ENCODE measurements at places on chromosomes 2 and 18.

- no peak for DNase-seq
These were observed 143.5 kb upstream of the SP5 start for GRCh38 chr2:170571612-170572011.

DNA sequence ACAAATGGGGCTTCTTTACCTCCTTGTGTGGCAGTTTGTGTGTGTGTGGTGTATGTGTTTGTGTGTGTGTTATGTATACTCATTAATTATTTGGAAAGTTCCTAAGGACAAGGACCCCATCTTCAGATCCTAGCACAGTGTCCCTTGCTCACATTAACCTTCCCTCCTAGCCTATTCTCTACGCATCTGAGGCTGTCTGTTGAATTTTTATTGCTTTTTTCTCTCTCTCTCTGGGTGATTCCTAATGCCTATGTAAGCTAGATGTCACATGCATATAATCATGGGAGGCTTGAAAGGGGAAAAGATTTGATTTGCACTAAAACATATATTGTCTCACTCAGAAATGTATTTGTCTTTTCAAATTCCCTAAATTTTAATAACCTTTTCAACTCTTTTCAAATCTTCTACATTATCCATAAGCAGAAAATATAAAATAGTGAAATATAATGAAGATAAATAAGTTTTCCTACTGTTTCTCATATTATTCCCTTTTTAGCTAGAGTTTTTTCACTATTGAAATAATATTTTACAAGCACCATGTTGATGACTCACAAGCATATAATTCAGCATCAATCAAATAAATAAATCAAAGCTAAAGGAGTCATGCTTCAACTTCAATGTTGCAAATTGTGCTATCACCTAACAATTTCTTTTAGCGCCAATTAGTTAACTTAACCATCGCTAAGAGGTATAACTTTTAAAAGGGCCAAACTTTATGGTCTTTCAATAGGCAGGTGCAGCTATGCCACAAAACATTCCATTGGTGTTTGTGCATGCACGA lies 199.0 kb upstream of the ERBB4 start:
- no peak for DNase-seq

DNA sequence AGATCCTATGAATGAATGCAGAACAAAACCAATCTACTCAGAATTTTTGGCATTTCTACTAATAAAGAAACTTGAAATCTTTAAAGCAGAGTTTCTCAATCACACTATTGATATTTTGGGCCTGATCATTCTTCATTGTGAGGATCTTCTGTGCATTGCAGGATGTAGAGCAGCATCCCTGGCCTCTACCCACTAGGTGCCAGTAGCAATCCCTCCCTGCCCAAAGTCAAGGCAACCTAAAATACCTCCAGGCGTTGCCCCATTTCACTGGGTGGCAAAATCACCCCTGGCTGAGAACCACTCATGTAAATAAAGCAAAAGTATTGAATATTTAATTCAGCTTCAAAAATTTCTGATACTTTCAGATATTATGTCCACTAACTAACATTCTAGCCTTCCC lies 213.0 kb downstream of the SP3 start:
- no peak for DNase-seq

GRCh38 chr18:13285874-13286273 lies 67.3 kb downstream of the LDLRAD4 start:
- DNase-seq: no peak

- DNase-seq: no peak
These were observed 147.6 kb upstream of the CAB39 start for GRCh38 chr2:230564805-230565779.

DNA sequence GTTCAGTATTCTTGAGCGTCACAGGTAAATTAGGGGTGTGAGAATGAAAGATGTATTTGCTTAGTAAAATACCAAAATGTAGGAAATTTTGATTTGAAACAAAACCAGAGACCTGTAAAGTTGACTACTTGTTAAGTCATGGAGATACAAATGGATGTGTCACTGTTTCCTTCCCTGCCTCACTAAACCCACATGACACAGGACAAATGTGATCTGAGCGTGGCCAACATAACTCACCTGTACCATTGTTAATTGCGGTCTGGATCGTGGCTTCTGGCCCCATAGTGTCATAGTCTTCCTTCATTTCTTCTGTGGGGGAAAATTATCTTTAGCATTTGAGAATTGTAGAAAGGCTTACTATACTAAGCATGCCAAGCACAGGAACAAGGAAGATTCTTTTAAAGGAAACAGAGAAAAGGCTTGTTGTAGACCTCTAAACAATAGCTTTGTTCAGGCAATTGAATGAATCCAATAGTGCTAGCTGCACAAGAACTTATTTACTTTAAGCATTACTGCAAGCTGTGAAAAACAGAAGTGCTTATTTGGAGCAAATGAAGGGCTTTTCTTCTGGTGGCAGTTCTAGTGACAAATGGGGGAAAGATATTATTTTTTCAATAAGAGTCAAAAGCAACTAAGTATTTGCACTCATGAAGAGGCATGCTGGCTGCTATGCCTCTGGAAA lies 95.2 kb downstream of the ZEB2 start:
- DNase-seq: no peak

DNA sequence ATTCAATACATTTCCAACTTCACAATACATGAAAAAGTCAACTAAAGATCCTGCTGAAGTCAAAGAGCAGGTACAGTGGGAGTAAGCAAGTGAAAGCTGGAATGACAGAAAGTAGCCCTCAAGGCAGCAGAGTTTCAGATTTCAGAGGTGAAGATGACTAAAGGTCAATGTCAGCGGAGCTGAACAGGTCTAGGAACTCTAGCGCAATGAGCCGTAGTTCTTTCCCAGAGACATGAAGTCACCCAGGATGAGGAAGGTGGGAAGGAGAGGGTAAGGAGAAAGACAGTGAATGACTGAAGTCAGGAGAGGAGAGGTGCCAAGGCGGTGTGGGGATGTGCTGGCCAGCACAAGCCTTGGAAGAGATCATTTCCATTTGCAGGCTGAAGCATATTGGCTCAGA lies 28.1 kb downstream of the PTPN2 start:
- no peak for DNase-seq

- no peak for DNase-seq
These were observed 59.6 kb downstream of the CHRNA1 start for GRCh38 chr2:174704642-174705041.

GRCh38 chr18:35457140-35457704 lies 40.5 kb downstream of the INO80C start:
- DNase-seq: no peak

DNA sequence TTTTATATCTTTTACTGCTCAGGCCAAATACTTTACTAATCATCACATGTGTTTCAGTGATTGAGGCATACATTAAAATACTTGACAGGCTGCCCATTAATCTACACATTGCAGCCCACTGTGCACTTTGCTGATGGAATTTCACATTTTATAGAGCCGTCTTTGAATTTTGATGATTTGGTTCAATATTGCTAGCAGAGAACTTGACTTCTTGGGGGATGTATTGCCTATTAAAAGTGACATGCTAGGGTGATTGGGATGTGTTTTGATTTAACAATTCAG lies 1291.0 kb upstream of the GYPC start:
- DNase-seq: no peak

DNA sequence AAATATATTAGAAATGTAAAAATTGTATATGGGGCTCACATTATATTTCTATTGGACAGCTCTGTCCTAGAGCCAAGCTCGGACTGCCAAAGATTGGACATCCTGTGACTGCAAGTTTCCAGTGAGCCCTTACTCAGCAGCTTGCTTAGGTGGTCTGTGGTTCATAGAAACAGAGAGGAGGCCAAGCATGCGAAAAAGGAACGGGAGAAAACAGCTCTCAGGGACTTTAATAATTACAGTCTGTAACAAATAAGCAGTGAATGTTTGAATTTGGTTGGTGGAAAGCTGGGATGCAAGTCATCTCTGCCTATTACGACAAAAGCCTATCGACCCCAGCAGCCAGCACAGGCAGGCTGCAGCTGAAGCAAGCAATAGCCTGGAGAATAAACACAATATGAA lies 35.6 kb downstream of the WIPF1 start:
- DNase-seq: no peak

- peak; percentile 28 for DNase-seq
These were observed 80.4 kb downstream of the LPIN2 start for GRCh38 chr18:2932247-2933181.

DNA sequence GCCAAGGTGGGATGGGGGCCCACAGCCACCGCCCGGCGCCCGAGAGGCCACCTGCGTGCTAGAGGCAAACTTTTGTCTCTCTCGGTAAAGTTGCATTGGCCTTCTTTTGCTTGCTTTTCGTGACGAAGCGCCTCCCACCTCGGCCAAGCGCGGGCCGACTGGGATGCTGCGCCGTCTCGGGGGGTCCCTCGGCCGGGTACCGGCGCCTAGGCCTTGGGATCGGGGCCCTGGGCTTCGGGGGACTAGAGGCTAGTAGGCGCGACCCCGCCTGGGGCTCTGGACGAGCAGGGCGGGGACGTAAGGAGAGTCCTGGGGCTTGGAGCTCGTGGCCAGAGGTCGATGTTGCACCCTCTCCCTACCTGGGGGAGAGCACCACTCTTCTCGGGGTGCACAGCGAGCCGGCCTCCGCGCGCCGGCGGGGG lies 545 bp downstream of the GLI2 start:
- DNase-seq: no peak

GRCh38 chr2:196592911-196593881 lies 46.3 kb upstream of the CCDC150 start:
- no peak for DNase-seq

GRCh38 chr2:27489118-27489497 lies 435 bp downstream of the IFT172 start:
- DNase-seq: no peak

- no peak for DNase-seq
These were observed 2.4 kb downstream of the REG1A start for GRCh38 chr2:79122676-79123075.

- DNase-seq: no peak
These were observed 24.2 kb downstream of the PRPF40A start for GRCh38 chr2:152693033-152693432.

DNA sequence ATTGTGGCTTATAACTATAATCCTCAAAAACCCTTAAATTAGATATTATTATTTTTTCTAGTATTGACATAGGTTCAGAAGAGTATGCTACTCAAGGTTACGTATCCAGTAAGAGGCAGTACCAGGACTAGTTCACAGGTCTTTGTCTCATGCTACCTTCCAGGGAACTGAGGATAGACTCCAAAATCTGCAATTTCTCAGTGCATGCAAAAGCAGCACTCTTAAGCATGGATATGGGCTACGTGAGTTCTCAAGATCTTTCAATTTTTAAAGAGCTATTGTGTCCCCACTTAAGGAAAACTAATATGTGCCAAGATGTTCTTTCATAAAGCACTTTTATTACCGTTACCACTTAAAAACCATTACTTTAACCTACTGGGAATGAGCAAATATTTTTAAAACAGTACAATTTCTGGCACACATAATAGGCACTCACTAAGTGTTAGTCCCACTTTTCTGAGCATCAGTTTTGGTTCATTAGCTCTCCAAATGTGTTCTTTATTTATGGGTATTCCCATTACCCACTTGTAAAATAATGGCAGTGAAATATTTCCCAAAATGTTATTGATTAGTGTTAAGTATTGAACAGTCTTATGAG lies 113.8 kb upstream of the TTN start:
- DNase-seq: no peak

- no peak for DNase-seq
These were observed 384.6 kb downstream of the PLCL1 start for GRCh38 chr2:198188982-198189381.

- DNase-seq: no peak
These were observed 466.3 kb downstream of the THSD7B start for GRCh38 chr2:137231628-137232027.

DNA sequence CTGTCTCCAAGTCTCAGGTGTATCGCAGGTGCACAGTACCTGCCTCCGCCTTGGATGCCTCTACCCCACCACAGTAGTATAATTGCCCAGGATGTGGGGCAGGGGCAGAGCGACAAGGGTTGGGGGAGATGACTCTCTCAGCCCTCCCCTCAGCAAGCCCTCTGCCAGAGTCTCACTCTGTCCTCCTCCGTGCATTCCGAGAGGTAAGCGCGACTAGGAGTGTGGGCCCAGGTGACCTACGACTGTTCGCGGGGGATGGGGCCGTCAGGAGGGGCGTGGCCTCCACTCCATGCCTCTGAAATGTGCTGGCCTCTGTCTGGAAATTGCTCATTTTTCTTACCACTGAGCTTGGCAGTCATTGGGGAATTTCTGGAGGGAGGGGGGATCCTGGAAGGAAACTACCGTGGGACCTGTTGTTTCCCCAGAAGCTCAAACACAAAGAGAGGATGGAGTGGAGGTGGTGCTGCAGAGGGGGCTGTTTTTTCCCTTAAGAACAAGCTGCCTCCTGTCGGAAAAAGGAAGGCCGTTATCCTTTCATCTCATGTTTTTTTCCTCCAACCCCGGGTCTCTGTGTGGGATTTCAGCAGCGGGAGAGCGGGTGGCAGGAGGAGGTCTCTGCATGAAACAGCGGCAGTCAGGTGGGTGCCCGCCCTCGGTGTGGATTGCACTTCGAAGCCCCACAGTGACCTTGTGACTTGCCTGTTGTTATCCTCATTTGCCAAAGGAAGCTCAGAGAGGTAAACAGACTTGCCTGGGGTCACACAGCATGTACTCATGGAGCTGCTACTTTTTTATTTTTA lies 13.0 kb upstream of the RALB start:
- DNase-seq: no peak

DNA sequence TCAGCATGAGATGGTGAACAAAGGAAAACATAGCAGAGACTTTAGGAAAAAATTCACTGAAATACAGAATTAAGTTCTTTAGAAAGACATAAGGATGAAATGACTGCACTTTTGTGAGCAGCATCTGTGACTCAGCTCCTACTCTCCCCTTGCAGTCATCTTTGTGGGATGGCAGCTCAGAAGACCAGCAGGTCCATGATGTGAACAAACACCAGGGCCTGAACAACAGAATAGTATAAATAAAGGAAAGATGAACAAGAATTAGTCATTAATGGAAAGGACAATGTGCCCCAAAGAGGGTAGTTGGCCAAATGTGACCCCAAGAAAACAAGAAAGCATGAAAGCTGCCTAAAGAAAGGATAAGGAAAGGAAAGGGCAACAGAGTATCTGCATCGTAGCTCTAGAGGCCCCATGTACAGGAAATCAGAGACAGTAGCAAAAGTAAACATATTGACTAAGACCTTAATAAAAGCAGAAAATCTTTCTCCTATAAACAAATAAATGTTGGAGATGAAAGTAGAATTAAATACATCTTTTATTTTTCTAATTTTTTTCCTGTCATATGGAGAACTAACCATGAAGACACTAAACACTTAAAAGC lies 318.0 kb downstream of the ZEB2 start:
- no peak for DNase-seq
